Cerebellum (tissue), 4 donors: ENCODE measurements at places on chromosomes 2 and 18.

DNA sequence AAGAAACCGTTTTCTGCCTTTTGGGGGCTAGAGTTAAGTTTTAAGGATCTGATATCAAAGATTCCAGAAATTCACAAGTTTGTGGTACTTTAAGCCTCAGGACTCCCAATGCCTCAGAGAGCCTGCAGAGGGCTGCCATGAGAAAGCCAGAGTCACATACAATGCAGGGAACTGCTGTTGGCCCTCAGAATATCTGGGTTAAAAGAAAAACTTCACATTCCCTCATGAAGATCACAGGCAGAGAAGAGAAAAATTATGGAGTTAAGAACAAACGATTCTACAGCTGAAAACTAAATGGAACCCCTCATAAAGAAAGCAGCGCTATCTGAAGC is 39.5 kb downstream of the HDAC4 start:
- no peak for DNase-seq

DNA sequence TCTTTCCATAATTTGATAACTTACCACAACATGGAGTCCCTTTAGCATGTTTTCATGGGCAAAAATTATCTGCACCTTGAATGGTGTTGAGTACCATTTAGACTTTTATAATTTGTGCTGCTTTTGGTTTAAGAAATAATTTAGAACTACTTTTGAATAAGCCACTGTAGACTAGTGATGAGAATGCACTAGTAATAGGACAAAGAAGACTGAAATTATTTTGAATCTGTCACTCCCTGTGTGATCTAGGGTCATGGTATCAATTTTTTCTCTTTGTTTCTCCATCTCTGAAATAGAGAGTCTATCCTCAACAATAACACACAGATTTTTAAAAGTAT is 37.7 kb downstream of the EFEMP1 start:
- DNase-seq: no peak

DNA sequence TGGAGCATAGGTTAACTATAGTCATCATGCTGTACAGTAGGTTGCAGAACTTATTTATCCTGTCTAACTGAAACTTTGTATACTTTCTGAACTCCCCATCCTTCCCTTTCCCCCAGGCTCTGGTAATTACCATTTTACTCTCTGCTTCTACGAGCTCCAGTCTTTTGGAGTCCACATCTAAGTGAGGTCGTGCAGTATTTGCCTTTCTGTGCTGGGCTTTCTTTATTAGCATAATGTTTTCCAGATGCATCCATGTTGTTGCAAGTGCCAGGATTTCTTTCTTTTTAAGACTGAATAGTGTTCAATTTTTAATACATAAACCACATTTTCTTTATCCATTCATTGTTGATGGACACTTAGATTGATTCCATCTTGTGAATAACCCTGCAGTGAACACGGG is 464.1 kb downstream of the TGIF1 start:
- no peak for DNase-seq

DNA sequence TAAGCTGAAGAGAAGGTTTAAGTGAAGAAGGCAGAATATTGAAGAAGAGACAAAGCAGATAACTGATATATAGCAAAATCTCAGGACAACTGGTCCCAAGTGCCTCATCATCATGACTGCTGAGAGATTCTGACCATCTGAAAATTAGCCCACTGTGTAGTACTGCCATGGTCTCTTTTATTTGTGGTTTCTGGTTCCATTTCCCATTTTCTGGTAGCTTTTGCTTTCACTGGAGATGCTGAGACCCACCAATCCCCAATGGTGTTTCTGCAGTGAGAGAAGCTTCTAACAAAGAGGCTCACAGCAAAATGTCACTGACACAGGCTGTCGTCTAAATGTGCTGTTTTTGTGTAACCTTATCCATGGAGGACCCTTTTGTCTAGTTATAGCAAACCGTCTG is 79.5 kb downstream of the TMEM163 start:
- no peak for DNase-seq

- no peak for DNase-seq
Observed at GRCh38 chr18:61400016-61400635, 66.9 kb downstream of the CDH20 start.

GRCh38 chr2:134127496-134127895 is 126.4 kb upstream of the MGAT5 start:
- DNase-seq: no peak

DNA sequence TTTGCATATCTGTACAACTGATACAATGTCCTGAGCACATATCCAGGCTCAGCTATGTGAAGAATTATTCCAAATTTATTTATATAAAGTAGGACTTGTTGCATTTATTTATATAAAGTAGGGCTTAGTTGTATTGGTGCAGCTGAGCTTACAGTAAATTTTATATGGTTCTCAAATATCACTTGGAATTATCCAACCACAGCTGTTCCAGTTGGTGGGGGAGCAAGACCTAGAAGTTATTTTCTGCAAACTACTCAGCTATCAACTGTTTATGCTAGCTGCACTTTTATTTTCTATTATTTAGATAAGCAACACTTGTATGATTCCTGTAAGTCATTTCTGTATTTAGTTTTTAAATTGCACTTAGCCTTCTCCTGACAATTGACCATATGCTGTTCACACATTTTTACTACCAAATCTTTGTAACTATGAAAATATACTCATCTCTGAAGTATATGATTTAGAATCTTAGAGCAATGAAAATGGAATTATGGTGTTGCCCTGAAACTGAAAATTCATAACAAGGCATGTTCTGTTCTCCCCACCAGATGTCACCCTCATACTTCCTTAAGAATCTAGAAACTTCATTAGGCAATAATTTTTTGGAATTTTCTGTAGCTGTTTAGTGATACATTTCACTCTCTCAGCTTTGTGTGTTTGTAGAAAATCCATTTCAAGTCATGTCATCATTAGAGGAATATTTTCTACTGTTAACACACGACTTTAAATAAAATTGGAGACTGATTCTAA is 157.0 kb upstream of the CBLN2 start:
- DNase-seq: no peak

DNA sequence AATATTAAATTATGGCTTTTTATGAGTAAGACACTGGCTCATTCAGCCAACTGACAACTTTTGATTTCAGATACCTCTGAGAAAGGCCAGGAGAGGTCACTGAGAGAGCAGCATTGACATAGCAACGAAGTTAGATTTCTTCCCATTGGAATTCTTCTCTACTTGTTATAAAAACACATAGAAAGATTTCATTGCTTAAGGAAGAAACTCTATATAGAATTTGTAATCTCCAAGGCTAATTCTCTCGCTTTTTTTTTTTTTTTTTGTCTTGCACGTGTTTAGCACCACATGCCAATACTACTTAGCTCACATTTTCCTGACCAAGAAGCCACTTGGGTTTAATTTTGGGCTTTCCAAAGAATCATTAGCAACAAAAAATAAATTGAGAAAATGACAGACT is 233.7 kb downstream of the CALCRL start:
- no peak for DNase-seq

GRCh38 chr18:76634564-76634963 is 139.5 kb upstream of the ZNF516 start:
- no peak for DNase-seq

DNA sequence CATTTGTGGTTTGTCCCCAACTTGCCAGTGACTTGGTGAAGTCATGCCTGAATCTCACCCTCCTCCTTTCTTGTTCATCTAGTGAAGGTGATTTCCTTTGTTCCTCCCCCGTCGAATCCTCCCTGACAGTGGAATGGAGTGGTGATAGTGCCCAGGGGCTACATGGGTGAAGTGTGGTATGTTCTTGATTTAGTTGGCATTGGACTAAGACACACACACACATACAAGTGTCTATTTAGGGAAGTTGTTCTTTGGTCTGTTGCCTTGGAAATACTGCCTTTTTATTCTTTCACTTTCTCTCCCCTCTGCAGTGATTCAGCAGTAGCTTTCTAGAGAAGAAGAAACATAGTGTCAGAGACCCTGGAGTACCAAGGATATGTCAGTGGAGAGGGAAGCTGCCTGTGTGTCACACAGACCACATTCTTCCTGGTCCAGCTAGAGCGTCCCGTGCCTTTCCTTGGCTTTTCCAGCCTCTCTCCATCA is 10.9 kb downstream of the INPP4A start:
- DNase-seq: no peak

DNA sequence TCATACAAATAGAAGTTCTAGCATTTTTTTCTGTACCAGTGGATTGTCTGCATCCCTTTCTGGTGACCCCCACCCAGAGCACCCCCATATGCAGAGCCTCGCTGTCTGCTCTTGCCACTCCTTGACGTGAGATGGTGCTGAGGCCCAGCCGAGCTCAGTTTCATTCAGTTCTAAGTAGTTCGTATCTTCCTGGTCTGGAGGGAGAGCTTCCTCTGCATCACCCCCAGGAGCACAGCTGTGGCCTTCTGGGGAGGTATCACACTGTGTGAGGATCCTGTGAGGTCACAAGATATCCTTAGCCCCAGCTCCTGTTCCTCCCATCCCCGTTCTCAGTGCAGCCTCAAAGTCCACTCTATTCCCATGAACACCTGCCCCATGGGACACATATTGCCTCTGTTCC is 132.7 kb downstream of the PTGR3 start:
- DNase-seq: no peak

DNA sequence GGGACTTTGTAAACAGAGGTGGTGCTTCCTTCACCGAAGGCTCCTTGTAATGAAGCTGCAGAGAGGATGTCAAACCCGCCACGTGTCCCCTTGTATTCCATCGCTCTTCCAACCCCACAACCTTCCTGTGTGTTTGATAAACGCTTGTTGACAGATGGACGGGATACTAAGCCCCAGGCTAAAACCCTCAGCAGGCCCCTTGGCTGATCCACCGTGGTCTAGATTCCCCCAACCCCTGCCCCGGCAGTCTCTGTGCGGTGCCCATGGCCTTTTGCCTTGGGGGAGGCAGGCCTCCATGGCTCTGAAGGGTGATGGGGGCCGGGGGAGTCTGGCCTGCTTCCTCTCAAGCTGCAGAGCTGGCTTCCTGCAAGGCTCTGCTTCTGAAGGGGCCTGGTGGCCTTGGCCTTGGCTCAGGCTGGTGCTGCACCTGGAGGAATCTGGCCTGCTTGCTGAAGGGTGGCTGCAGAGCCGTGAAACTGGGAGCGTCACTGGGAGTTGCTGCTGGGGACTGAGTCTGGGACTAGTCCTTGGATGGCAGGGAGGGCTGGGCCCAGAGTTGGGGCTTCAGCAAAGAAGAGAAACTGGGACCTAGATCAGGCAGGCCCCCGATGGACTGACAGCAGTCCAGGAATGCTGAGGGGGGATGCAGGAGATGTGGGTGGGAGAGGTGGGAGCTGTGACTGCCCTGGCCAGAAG is 9.6 kb upstream of the NTSR2 start:
- peak; percentile 73 for DNase-seq

GRCh38 chr2:219452361-219453317 is 18.0 kb downstream of the SPEG start:
- no peak for DNase-seq

- no peak for DNase-seq
Observed at GRCh38 chr2:15782009-15782751, 158.2 kb upstream of the MYCN start.

GRCh38 chr2:55076721-55077120 is 26.5 kb upstream of the RTN4 start:
- no peak for DNase-seq

DNA sequence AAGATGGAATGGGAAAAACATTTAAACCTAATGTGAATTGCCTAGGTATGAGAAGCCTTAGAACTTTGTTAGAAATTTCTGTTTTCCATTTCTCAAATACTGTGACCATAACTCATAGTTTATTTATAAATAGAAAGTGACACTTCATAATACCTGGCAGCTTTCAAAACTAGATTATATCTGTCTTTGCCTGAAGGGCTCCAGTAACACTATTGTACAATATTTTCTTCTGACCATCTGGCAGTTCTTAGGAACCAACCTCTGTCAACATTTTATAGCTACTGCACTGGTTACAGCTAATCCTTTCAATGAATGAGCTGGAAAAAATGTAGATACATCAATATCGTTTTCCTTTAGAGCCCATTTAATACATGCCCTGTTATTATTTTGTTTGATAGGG is 237.4 kb downstream of the CAMKMT start:
- DNase-seq: no peak

GRCh38 chr18:76592981-76593381 is 97.9 kb upstream of the ZNF516 start:
- no peak for DNase-seq

- no peak for DNase-seq
Observed at GRCh38 chr2:78263571-78263970, 741.4 kb upstream of the LRRTM4 start.

DNA sequence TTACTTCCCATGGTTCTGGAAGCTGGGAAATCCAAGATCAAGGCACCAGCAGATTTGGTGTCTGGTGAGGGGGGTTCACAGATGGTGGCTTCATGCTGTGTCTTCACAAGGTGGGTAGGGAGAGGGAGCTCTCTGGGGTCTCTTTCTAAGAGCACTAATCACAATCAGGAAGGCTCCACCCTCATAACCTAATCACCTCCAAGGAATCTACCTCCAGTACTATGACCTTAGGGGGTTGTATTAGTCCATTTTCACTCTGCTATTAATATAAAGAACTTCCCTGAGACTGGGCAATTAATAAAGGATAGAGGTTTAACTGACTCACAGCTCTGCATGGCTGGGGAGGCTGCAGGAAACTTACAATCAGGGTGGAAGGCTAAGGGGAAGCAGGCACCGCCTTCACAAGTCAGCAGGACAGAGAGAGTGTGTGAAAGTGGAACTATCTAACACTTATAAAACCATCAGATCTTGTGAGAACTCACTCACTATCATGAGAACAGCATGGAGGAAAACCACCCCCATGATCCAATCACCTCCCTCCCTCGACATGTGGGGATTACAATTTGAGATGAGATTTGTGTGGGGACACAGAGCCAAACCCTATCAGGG is 17.6 kb downstream of the TBC1D8 start:
- DNase-seq: no peak

GRCh38 chr18:74175658-74176057 is 27.3 kb downstream of the TIMM21 start:
- DNase-seq: no peak

GRCh38 chr2:184416146-184416913 is 182.0 kb upstream of the ZNF804A start:
- DNase-seq: no peak

DNA sequence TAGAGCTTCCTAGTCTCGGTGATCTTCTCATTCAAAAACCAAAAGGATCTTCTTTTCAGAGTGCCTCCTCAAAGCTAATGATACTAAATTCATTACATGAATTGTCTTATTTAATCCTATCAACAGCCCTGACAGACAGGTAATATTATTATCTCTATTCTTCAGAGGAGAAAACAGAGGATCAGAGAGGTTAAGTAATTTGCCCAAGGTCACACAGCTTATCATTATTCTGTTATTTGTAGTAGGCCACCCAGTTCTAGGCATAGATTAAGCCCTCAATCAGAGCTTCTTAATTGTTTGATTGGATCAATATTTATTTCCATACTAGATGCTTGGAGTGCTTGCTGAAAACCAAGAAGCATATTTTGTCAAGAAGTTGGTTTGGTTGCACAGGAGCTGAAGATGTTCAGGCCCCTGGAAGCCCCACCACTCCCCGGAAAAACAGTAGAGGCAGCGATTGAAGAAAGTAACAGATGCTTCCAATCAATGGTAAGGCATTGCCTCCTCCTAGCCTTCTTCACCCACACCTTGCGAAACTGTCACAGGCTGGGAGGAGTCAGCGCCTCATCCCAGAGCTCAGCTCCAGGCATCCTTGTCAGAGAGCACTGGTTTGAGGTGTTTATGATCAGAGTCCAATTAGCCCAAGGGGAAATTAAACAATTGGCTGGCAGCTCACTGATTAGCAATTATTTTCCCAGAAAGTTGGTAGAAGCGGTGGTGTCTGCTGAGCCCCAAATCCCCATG is 487.2 kb downstream of the BCL11A start:
- DNase-seq: no peak
